ENCODE measurements at places on chromosomes 16 and 17.

GRCh38 chr17:57020208-57020607 is 42.3 kb downstream of the SCPEP1 start:
- DNase-seq: no peak

DNA sequence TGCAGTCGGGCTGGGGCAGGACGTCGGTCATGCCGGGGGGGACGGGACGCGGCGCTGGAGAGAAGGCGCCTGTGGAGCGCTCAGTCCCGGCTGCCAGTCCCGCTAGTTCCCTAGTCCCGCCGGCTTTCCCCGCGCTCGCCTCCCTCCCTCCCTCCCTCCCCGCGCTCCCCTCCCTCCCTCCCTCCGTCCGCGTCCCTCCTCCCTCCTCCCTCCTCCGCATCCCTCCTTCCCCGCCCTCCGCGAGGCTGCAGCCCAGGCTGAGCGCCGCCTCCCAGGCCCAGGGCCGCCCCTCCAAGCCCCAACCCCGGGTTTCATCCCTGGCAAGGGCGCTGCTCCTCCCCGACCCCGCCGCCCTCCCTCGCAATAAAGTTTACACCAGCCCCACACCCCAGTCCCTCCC is 34.8 kb downstream of the TIMM22 start:
- DNase-seq: no peak

DNA sequence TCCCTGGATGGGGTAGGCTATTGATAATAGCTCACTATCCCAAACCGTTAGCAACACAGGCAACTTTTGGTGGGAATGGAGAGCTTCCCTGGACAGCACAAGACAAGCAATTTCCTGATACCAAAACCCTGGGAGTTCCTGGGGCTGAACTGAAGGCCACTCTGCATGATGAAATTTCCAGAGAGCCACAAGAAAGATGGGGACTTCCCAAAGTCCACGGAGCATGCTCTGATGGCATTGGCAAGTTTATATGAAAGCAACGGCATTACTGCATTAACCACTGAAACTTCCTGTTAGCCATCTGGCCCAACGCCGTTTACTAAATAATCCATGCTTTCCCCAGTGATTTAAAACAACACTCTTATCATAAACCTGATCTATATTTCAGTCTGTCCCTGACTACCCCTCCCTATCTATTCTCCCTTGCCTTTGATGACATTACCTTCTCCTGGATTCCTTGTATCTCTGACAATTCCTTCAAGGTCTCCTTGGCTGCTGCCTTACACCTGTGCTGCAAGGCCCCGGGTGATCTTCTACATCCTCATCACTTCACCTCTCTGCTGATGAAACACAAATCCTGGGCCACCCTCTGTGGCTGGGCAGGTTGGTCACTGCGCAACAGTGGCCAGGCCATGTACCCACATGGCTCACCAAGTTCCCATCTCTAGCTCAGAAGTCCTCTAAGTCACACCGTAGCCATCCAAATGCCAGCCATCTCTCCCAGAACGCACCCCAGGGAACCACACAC is 108.5 kb upstream of the RCVRN start:
- no peak for DNase-seq

- no peak for DNase-seq
These were observed 16.6 kb downstream of the SOX8 start for GRCh38 chr16:998211-998610.

DNA sequence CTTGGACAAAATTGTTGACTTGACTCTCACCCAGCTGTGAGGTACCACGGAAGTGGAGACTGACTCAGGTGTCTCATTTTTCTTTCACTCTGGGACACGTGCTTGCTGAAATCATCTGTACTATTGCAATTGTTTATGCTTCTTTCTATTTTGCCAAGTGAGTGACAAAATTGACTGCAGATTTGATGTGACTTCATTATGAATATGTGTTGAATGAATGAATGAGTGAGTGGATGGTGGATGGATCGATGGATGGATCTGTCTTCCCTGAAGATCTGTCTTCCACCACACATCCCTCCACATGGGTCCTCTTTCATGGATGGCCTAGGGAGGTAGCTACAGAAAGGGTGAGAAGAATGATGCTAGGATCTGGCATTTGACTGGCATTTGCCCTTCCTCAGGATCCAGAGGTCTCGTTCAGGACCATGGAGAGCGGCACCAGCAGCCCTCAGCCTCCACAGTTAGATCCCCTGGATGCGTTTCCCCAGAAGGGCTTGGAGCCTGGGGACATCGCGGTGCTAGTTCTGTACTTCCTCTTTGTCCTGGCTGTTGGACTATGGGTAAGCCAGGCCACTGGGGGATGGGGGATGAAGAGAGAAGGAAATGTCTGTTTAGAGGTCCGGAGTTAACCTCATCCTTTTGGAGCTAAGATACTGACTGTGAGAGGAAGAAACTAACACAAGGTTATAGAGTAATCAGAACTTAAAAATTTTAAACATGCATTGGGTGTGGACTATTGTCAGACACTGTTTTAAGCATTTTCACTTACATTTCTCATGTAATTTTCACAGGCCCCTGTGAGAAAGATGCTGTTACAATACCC is 12.7 kb downstream of the SLC5A11 start:
- peak; percentile 27 for DNase-seq
